Spleen (tissue), 13 donors: ENCODE measurements at places on chromosomes 1 and 21. TPM values are rescaled to one million over a fixed set of nuclear protein-coding genes. Genes with fewer than 3 reads are reported as not detected.

DNA sequence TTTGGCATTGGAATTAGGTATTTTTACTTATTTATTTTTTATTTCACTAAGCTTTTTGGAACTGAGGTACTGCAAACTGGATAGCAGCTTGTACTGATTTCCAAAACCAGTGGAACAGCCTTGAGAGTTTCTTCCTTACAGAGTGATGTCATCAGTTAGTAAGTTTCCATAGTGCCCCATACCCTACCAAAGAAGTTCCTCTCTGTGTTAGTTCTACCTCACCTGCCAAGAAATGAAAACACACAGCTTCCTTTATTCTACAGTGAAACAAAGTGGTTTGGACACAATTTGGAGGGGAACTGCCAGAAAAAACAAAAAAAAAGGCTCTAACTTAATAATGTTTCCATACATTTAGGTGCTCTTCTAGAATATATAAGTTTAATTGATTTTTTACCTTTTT is 430.9 kb upstream of the ADGRL2 start:
- H3K36me3 ChIP-seq, result no peaks in the 10 kb centered on the region
- no peak overlapping the region for H3K4me3 ChIP-seq
- no peaks in the 10 kb centered on the region for H3K4me1 ChIP-seq
- H3K27me3 ChIP-seq, result no peaks in the 10 kb centered on the region
- no peak for DNase-seq
- no peak overlapping the region for H3K27ac ChIP-seq

DNA sequence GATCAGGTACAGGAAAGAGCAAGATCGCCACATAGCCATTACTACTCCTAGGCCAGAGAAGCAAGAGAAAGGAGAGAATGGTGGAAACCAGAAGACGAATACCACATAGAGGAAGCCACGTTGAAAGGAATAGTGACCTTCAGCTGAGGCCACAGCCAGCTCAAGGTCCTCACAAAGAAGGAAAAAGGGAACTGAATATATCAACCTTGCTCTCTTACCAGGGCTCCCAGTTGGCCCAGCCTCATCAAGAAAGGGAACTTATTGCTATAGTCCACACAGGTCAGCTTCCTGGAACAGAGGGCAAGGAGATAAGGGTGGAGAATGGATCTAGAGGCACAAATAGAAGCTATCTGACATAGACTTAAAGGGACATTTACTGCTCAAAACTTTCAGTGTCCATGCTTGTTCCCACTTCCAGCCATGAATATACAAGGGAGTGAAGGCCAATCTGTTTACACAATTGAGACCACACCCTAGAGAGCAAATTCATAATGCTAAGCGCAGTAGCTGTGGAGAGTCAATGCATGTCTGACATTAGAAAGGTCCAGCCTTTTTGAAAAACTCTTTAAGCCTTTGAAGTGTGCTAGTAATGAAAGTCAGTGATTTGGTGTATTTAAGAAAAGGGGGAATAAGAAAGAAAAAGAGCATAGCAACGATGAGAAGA is 120.7 kb upstream of the ZC3H11B start:
- no peak for DNase-seq
- H3K4me3 ChIP-seq, result no peak overlapping the region
- no peaks in the 10 kb centered on the region for H3K36me3 ChIP-seq
- H3K27ac ChIP-seq, result no peak overlapping the region
- no peaks in the 10 kb centered on the region for H3K4me1 ChIP-seq

- no peaks in the 10 kb centered on the region for H3K36me3 ChIP-seq
- no peak overlapping the region for H3K4me3 ChIP-seq
- peaks cover 6% of the 10 kb centered on the region for H3K4me1 ChIP-seq
Observed at GRCh38 chr1:107135463-107135862, 5.4 kb upstream of the NTNG1 start.

DNA sequence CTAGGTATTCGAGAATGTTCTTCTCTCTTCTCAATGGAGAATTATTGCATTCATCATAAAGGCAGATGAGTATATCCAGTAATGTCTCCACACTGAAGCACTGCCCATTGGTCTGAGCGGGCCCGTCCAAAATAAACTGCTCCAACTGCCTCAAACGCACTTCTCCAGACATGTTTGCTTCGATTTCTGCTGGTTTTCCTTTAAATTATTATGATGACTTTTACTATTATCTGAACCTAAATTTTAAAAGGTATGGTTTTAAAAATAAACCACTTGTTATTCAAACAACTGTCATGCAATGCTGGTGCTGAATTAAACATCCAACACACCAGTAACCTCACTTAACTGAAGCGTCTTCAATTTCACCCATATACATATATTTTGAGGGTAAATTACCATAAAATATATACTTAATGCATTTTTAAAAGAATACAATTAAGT is 1.3 kb downstream of the CDC42BPA start:
- DNase-seq, result no peak
- peaks cover 31% of the 10 kb centered on the region for H3K27me3 ChIP-seq
- peak overlapping the region; percentile 66 for H3K4me3 ChIP-seq

GRCh38 chr1:22342734-22343191 is 108.9 kb upstream of the ZBTB40 start:
- H3K27ac ChIP-seq, result no peak overlapping the region
- H3K4me1 ChIP-seq, result no peaks in the 10 kb centered on the region
- H3K4me3 ChIP-seq, result no peak overlapping the region

DNA sequence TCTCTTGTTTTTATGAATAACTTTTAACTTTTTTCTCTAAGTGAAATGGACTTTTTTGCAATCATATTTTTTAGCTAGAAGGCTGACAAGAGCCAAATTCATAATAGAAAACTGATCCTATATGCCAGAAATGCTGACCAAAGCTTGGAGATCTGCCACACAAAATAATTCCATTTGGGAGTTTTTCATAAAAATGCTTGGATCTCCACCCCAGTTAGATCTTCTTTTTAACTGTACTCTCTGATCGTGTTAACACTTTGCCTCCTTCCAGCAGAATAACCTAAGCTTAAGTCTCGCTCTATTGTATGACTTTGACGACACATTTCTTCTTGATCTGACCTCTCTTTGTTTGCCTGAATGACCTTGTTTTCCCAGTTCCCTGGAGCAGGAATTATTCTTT is 16.8 kb downstream of the FLG2 start:
- DNase-seq, result no peak
- no peaks in the 10 kb centered on the region for H3K4me1 ChIP-seq
- H3K27me3 ChIP-seq, result no peaks in the 10 kb centered on the region

DNA sequence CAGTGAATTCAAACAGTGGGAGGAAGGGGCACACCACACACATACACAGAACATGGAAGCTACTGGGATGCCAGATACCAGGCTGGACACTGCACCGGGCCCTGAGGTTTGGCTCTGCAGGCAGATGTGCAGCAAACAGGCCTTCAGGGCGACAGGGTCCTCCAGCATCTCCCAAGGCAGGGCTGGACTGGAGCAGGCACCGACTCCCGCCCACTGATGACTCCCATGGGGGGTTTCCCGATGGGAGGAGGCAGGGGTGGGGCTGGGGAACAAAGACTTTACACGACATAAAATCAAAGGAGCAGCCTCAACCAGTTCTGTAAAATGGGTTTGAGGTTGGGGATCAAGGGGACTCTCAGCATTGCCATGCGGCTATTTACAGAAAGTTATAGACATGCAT is 118.1 kb downstream of the SYT2 start:
- H3K4me3 ChIP-seq, result no peak overlapping the region
- DNase-seq, result no peak
- no peak overlapping the region for H3K27ac ChIP-seq
- peaks cover 24% of the 10 kb centered on the region for H3K4me1 ChIP-seq
- no peaks in the 10 kb centered on the region for H3K27me3 ChIP-seq

- peaks cover 49% of the 10 kb centered on the region for H3K4me1 ChIP-seq
- H3K27ac ChIP-seq, result peak overlapping the region; percentile 84
- H3K4me3 ChIP-seq, result peak overlapping the region; percentile 58
- no peaks in the 10 kb centered on the region for H3K36me3 ChIP-seq
Observed at GRCh38 chr1:24502065-24502708, 449 bp upstream of the RCAN3 start.

OR14K1 gene
- 0.73 TPM for total RNA-seq

NOS1AP gene
- total RNA-seq, result 1.7 TPM

BARHL2 gene
- total RNA-seq, result not detected
